ENCODE measurements at places on chromosomes 7 and 10.
A peak's percentile ranks its signal among the peaks of the same experiment; 100 is the strongest.

GRCh38 chr10:31708474-31708873 is 220.2 kb downstream of the ARHGAP12 start:
- no peak for DNase-seq

DNA sequence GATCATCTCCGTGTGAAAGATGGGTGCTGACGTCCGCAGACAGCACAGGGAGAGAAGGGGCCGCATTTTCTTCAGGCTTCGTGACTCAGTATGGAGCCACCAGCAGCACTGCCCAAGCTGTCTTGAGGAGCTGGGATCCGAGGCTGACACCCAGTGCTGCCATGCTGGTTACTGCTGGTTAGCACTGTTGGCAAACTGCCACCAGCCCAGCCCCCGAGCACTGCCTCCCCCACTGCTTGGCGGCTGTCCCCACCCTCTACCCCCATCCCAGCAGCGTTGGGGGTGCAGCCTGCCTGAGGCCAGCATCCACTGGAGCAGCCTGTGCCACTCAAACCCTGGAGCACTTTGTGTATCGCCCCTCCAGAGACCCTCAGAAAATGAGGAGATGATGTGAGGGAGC is 35.8 kb upstream of the EN2 start:
- no peak for DNase-seq

DNA sequence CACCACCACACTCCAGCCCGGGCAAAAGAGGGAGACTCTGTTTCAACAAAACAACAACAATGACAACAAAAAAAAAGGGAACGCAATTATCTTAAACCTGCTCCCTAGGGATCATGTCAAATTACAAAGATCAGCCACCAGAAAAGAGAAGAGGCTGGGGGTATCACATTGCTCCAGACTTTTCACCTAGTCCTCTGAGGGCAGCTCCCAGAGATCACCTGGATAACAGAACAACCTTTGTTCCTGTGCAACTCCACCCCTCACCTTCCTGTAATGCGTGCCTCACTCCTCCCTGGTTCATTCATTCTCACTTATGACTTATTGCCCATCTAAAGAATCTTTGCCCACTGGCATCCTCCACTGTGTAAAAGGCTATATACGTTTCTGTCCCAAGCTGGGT is 31.8 kb downstream of the SVOPL start:
- no peak for DNase-seq

DNA sequence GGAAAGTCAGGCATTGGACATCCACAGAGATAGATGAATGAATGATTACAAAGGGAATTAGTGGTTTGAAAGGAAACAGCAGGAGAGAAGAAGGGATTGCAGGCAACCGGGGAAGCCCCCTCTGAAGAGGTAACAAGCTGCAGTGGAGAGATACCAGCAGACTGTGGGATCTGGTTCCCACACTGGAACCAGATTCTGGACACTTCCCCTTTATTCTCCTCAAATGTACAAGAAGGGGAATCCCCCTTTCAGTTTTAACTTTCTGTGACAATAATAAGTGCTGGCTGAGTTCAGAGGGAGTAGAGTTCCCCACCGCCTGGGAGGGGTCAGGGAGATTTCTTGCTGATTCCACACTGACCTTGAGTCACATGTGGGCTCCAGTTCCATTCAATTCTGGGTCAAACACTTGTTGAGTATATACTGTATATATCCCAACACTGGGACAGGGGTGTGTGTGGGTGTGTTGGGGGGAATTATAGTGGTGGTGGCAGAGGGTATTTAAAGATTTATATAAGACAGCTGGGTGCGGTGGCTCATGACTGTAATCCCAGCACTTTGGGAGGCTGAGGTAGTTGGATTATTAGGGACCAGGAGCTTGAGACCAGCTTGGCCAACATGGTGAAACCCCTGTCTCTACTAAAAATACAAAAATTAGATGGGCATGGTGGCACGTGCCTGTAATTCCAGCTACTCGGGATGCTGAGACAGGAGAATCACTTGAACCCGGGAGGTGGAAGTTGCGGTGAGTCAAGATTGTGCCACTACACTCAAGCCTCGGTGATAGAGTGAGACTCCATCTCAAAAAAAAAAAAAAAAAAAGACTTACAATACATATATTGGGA is 16.5 kb upstream of the DDIT4 start:
- DNase-seq, result no peak

- DNase-seq, result no peak
Observed at GRCh38 chr7:137717811-137718271, 128.9 kb downstream of the DGKI start.

- DNase-seq, result no peak
Observed at GRCh38 chr10:130244928-130245495, 108.8 kb downstream of the GLRX3 start.

- peak; percentile 19 for DNase-seq
Observed at GRCh38 chr7:98249106-98249505, 2.9 kb downstream of the TECPR1 start.

- DNase-seq, result peak; percentile 54
Observed at GRCh38 chr7:158997110-158997453, 140.7 kb downstream of the DYNC2I1 start.

DNA sequence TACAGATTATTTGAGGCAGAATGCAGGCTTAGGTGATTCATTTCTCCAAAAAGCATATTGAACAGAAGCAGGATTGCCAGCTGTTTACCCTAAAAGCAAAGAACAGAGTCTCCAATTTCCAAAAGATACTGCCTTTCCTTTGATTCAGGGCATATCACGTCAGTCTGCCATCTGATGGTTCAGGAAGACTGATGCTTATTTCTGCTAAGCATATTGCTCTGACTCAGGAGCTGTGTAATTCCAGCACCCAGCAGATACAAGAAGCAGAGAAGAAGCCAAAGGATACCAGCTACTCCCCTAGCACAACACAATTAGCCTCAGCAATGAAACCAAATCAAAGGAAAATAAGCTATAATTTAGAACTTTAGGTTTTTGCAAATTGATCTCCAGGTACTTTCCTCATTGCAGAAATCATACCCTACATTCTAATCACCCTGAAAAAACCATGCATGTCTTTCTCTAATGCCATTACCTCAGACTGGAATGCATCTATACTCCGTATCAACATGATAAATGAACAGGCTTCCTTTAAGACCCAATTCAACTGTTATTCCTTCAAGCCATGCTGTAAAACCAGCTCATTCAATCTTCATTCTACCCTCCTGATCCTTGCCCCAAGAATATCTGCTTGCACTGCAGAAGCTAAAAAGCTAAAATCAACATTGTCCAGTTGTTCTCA is 55.1 kb downstream of the ABI1 start:
- no peak for DNase-seq

GRCh38 chr7:95264363-95264891 is 59.9 kb downstream of the PON1 start:
- DNase-seq, result no peak

DNA sequence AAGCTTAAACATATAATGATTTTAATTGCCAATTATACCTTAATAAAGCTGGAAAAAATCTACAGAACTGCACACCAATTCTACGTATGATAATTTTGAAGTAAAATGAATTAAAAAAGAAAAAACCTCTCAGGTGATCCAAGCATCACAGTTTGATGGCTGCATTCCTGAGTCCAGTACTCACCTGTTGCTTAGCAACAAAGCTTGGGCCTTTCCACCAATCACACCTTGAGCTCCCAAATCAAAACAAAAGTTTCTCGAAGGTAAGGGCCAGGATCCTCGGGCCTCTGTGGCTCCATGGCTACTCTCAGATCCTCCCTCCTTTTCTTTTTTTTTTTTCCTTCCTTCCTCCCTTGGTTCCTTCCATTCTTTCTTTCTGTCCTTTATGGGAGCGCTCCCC is 137.2 kb upstream of the PCBD1 start:
- peak; percentile 19 for DNase-seq

DNA sequence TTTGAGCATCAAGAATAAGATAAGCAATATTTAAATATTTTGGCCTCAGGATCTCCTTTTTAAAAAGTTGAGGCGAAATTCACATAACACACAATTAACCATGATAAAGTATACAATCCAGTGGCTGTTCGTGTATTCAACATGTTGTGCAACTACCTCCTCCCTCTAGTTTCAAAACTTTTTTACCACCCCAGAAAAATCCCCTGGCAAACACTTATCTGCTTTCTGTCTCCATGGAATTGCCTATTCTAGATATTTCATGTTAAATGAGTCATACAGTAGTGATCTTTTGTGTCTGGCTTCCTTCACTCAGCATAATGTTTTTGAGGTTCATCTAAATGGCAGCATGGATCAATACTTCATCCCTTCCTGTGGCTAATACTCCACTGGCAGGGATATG is 31.8 kb upstream of the IL15RA start:
- no peak for DNase-seq

GRCh38 chr7:17099083-17099973 is 199.1 kb upstream of the AHR start:
- DNase-seq, result peak; percentile 50

- DNase-seq, result no peak
Observed at GRCh38 chr10:24261627-24262026, 52.7 kb downstream of the KIAA1217 start.

DNA sequence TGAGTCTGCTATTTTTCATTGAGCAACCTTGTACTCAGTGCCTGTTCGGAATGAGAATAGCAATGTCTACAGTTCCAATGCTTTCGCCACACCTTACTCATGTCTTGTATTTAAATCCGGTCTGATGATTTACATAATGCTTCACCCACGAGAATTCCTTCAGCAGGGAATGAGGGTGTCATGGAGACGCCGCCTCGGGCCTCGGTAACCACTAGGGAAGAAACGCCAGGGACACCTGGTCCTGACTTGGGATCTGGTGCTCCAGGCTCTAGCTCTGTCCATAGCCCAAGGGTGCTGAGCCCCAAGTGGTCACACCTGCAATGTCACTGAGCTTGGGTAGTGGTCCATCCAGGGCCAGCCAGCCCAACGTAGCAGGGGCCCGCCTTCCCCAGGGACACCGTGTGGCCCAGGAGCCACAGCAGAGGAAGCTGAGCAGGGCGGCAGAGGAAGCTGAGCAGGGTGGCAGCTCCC is 37.4 kb downstream of the PRKAG2 start:
- DNase-seq, result no peak

DNA sequence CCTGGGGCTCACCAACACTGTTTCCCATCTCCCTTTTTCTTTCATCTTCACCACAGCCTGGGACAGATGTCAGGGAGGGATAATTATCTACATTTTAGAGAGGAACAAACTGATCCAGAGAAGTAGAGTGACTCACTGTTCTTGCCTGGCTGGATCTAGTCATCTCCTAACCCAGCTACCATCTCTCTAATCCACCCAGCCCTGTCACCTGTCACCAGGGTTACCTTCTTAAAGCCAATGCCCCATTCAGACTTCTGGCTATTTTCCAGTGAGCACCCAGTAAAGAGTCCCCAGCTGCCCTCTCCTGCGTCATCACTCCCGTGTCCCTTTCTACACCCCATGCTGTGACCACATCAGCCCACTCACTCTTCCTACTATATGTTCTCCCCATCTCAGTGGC is 68.4 kb upstream of the DUSP5 start:
- peak; percentile 67 for DNase-seq

DNA sequence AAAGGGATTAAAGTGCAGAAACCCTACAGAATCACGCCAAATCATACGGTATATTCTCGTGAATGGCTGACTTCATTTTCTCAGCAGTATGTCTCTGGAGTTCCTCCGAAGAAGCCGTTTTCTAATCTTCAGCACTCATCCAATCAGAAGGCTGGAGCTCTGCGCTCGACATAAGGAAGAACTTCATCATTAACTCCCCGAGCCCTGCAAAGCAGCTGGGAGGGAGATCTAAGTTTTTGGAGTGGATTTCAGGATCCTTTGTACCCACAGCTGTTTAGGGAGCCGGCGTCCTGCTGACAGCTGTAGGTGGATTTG is 40.7 kb upstream of the SDK1 start:
- peak; percentile 6 for DNase-seq
